ENCODE measurements at places on chromosomes 11 and 22.

DNA sequence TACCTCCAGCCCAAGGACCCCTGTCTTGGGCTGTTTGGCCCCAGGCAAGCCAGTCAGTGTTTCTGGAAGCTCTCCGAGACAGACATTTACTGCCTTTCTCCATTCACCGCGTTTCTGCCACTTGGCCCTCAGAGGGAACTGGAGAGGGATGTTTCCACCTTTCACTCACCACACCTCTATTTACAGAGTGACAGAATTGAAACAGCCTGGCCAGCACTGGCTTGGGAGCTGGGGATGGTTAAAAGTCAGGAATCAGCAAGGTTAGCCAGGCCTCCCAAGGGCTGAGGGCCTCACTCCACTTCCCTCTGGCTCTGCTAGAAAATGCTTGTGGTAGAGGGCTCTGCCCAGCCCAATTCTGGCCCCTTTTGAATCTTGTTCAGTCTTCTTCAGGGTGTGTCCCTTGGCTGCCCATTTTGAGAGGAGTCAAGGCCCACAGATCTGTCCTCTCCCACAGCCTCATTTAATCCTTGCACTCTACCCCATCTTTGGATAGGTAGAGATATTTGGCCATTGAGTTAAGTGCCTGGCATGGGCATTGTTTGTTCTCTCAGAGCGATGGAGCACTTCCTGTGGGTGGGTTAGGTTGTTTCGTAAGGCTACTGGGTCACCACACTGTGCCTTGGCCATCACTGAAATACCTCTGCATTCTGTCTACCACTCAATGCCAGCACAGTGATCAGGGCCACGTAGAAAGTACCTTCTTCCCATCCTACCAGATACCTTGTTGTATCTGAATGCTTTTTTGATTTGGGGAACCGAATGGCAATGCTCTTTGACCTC lies 119.2 kb downstream of the MICAL2 start:
- DNase-seq = no peak

DNA sequence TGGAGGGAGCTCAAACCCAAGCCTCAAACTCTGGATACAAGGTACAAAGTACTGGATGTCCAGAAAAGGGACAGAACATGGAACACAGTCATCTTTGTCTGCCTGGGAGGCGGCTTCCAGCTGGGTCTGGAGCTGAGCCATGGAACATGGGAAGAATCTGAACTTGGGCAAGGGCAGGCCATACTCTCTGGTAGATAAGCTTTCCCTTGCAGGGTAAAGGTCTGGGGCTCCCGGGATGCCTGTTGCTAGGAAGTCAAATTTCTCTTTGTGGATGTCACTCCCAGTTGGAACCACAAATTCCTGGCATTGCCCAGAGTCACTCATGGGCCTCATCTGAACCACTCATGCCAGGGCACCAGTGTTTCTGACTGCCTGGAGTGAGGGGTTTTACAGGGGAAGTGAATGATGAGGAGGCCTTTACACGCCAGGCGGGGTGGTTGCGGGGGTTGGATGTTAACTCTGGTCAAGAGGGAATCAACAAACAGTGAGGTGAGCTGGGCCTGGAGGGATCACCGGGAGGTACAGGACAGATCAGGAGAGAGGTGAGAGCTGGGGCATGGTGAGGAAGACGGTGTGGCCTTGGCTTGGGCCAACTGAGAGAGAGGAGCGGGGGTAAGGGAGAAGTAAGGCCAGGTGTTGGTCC lies 5.7 kb downstream of the FTH1 start:
- DNase-seq = no peak

DNA sequence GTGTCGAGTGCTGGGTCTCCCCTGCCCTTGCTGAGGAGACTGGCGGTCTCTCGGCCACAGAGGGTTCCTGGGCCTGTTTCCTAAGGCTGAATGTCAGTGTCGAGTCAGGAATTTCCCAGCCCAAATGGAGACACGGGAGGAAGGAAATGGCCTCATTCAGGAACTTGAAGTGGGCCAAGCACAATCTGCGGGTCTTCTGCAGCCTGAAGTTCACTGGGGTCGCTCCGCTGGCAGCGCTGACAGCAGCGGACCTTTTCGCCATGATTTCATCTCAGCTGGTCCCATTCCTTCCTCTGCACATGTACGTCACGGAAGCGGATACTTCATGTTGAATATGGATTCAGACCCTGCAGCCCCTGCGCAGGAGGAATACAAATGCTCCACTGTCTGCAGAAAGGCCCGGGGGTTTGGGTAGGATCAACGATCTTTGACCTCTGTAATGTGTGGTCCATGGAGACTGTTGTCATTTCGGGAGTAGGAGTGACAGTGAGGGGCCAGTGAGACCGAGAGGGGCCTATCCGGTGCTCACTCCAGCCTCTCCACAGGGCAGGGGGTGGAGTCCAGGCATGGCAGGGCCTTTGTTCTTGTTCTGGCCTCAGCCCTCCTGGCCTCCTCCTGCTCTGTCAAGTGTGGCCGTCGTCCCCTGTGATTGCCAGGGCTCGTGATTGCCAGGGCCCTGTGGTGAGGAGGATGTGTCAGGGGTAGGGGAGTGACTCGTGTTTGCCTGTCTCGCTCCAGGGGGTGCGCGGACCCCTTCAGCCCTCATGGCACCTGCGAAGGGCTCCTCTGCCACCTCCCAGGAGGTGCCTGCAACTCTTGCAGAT lies 402.3 kb downstream of the TBC1D22A start:
- peak; percentile 5 for DNase-seq

- no peak for DNase-seq
Observed at GRCh38 chr22:33051960-33052839, 6.0 kb downstream of the SYN3 start.

GRCh38 chr11:11500744-11501487 lies 120.9 kb downstream of the GALNT18 start:
- no peak for DNase-seq

DNA sequence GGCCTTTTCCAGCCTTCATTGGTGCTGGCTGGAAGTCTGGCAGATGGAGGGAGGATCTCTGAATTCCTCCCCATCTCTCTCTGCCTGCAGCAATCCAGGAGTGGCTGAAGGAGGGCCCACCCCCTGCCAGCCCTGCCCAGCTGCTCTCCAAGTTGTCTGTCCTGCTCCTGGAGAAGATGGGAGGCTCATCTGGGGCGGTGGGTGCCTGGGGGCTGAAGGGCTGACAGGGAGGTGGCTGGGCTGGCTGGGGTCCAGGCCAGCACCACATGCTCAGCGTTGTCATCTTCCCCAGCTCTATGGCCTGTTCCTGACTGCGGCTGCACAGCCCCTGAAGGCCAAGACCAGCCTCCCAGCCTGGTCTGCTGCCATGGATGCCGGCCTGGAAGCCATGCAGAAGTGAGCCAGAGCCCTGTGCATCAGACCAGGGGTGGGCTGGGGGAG lies 12.2 kb downstream of the TKFC start:
- DNase-seq = no peak

GRCh38 chr11:35803115-35803514 lies 140.5 kb downstream of the TRIM44 start:
- DNase-seq = no peak

DNA sequence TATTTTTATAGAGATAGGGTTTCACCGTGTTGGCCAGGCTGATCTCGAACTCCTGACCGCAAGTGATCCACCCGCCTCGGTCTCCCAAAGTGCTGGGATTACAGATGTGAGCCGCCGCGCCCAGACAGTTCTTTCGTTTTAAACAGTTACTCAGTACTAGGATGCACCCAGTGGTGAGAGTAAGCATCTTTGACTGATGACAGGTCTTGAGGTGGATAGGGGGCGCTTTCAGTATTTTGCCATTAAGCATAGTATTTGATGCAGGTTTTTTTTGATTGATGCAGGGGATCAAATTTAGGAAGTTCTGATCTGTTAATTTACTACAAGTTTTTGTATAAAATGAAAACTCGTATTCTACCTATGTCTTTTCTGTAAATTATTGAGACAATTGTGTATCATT lies 13.2 kb upstream of the TRIM34 start:
- DNase-seq = no peak

DNA sequence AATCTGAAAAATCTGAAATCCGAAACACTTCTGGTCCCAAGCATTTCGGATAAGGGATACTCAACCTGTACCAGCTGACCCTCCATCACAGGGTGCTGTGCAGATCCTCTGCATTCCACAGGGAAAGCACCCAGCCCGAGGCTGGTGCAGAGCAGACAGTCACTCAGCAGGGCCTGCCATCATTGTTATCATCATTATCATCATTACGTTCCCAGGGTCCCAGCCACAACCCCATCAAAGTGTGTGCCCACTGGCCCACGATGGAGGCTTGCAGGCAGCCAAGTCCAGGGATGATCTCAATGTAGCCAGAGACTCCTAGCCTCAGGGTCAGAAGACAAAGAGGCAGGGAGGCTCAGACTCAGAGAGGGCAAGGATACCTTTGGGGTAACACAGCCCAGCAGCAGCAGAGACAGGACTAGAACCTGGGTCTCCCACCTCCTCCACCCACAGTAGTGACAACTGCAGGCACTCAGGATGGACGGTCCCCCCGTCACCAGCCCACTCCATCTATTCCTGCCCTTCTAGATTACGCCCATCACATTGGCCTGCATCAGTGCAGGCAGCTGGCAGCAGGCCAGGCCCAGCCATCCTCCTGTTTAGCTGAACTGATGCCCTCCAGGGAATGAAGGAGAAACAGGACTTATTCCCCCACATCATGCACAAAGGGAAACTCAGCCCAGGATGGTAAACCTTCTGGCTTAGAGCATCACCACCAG lies 10.3 kb downstream of the GAL3ST1 start:
- DNase-seq = no peak

GRCh38 chr11:19084661-19085315 lies 24.3 kb upstream of the MRGPRX2 start:
- DNase-seq = no peak

DNA sequence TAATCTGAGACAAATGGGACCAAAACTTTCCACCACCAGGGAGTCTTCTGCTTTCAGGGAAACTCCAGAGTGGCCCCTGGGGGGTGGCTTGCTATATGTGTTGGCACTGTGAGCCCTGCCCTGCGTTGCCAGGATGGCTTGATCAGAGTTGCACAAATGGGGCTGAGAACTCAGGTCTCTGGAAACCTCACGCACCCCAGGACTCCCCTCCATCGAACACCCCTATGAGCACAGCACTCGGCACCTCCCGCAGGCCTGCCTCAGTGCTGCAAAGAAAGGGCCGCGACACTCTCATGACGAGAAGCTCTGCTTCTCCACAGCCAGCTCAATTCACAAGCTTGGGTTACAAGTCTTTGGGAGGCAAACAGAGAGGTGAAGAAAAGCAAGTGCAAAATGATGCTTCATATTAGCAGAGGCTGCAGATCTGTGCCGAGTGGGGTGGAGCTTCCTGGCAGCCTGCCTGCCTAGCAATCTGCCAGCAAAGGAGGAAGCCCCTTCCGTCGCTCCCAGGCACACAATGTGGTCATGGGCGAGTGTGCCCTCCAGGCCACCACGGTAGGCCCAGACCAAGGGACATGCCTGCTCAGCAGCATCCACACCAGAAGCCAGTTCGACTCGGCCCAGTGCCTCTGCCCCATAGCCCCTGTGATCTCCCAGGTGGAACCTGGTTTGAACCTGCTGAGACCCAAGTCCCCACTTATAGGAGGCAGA lies 55.7 kb downstream of the MYH9 start:
- no peak for DNase-seq

GRCh38 chr11:14539982-14540421 lies 19.8 kb upstream of the PSMA1 start:
- DNase-seq = no peak

DNA sequence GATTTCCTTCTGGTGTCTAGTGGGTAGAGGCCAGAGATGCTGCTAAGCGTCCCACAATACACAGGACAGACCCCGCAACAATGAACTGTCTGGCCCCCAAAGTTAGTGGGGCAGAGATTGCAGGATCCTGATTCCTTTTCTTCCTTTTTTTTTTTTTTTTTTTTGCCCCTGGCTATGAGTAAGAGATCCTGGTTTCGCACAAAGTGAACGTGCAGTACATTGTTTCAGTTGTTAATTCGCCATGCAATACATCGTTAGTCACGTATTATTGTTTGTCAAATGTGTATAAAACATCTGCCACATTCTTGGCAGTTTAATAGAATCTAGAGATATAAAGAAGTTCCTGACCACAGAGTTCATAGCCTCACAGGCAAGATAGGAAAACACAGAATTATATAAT lies 20.2 kb downstream of the ST3GAL4 start:
- no peak for DNase-seq

GRCh38 chr11:59243633-59244032 lies 30.9 kb upstream of the MPEG1 start:
- no peak for DNase-seq

- DNase-seq = no peak
Observed at GRCh38 chr11:70272009-70272408, 1.5 kb downstream of the PPFIA1 start.

- no peak for DNase-seq
Observed at GRCh38 chr11:67368621-67369020, 4.8 kb downstream of the CLCF1 start.

GRCh38 chr11:14185461-14185860 lies 173.5 kb downstream of the RRAS2 start:
- no peak for DNase-seq

DNA sequence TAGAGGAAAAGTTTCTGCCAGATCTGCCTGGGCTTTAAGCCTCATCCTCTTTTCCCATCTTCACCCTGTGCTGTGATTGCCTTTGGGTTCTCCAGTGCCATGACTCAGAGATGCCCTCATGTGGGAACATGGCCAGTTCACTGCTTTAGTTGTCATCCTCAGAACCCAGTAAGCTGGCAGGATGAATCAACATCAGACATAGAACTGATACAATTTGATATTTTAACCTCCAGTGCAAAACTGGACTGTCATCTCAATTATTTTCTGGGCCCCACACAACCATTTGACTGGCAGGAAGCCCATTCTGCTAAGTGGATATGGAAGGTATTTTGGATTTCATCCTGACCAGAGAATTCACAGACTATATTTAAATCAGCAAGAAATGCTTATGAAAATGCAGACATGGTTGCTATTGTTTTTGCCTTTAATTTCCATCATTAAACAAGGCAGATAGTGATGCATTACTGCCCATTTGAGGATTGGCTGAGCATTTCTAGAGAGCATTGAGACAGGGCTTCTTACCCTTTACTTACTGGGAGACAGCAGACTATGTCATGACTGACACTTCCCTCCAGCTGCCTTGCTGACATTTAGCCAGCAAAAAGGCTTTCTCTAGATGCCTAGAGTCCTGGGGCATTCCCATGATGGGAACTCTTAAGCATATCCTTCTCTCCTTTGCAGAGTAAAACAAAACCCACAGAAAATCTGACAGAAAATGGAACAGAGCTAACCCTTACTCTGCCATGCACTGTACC lies 327.1 kb upstream of the MTNR1B start:
- DNase-seq = no peak

- no peak for DNase-seq
Observed at GRCh38 chr22:19146215-19146968, 1.9 kb upstream of the ESS2 start.

GRCh38 chr11:27926981-27927481 lies 180.9 kb downstream of the KIF18A start:
- DNase-seq = no peak
